ENCODE measurements at places on chromosomes 5 and 9. TPM values are rescaled to one million over a fixed set of nuclear protein-coding genes. Genes with fewer than 3 reads are reported as not detected.

The C9 gene
- 0.28 TPM for total RNA-seq

The RNF145 gene
- total RNA-seq, result 68.4 TPM

The STING1 gene
- 27.8 TPM for total RNA-seq

The AQP7 gene
- total RNA-seq, result not detected

The LHX6 gene
- total RNA-seq, result under 0.01 TPM

The NDST1 gene
- total RNA-seq, result 39.5 TPM

The ACTBL2 gene
- total RNA-seq, result 0.19 TPM

The C5orf34 gene
- total RNA-seq, result 2.8 TPM

The ADCY2 gene
- total RNA-seq, result not detected

The GRXCR2 gene
- total RNA-seq, result not detected

The CCL27 gene
- total RNA-seq, result not detected

The SERF1A gene
- 7.0 TPM for total RNA-seq

The NME5 gene
- 1.7 TPM for total RNA-seq

The MAMDC2 gene
- 3.1 TPM for total RNA-seq

The BHMT gene
- total RNA-seq, result under 0.01 TPM

The HSPB3 gene
- not detected for total RNA-seq

The PSAT1 gene
- total RNA-seq, result 31.3 TPM

The TMC1 gene
- under 0.01 TPM for total RNA-seq

All from regular cardiac myocyte (primary cell).